ENCODE measurements at places on chromosomes 1 and 21.

- DNase-seq = no peak
Measured at GRCh38 chr1:226373376-226373775, 34.5 kb downstream of the PARP1 start.

- no peak for DNase-seq
Measured at GRCh38 chr21:32741336-32741735, 13.5 kb upstream of the SYNJ1 start.

DNA sequence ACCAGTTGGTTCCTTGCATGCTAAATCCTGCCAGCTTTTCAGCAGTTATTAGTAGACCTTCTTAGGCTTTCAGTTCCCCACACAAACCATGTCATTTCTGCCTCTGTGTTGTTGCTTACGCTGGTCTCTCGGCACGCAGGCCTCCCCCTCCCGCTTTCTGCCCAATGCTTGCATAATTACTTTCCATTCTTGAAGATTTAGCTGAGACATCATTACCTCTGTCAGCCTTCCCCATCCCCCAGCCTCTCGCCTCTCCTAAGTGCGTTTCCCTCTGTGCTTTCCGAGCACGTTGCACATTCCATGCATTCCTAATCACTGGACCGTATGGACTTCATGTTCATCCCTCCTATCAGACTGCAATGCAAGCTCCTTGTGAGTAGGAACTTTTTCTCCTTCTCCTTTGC, 26.8 kb downstream of the TSHB start:
- DNase-seq = no peak

DNA sequence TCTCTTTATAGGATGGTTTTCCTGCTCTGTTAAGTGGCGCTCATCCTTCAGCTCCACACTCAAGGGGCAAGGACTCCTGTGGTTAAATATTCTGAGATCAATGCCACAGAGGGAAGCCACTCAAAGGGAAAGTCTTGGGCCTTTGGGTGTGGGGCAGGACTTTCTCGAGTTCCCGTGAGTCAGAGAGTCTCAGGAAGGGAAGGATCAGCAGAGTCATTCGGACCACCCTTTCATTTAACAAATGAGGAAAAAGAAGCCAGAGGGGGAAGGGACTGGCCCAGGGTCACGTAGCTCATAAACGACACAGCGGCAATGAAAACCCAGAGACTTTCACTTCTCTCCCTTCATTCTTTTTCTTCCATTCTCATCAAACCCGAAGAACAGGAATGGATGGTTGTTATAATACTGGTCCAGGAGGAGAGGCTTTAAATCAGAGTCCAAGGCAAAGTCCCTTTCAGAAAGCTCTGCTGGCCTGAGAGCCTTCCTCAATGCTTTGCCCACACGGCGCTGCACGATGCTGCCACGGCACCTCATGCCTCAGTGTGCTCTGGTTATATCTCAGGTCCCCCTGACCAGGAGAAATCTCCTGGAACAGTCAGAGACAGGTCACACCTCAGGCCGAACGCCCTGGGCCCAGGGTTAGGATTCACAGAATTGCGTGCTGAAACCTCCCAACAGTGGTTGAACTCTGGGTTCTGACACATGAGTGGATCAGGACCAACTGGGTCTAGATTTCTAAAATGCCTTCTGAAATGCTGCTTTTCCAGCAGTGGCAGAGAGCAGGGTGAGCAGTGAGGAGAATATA, 65.3 kb downstream of the TENT5C start:
- DNase-seq = no peak

DNA sequence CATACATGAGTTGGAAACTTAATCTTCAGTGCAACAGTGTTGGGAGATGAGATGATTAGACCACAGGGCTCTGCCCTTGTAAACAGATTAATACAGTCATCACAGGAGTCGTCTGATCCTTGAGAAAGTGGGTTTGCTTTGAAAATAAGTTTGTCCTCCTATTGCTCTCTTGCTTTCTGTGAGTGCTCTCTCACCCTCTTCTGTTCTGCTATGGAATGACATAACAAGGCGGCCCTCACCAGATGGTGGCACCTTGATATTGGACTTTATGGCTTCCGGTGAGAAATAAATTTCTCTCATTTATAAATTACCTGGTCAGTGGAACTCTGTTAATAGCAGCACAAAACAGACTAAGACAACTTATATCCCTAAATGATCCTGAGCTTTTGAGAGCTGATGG, 353.6 kb downstream of the BRINP3 start:
- no peak for DNase-seq

- DNase-seq = no peak
Measured at GRCh38 chr1:30789388-30790255, 32.0 kb upstream of the LAPTM5 start.

GRCh38 chr21:44991538-44992483, 52.0 kb downstream of the SLX9 start:
- DNase-seq = no peak

DNA sequence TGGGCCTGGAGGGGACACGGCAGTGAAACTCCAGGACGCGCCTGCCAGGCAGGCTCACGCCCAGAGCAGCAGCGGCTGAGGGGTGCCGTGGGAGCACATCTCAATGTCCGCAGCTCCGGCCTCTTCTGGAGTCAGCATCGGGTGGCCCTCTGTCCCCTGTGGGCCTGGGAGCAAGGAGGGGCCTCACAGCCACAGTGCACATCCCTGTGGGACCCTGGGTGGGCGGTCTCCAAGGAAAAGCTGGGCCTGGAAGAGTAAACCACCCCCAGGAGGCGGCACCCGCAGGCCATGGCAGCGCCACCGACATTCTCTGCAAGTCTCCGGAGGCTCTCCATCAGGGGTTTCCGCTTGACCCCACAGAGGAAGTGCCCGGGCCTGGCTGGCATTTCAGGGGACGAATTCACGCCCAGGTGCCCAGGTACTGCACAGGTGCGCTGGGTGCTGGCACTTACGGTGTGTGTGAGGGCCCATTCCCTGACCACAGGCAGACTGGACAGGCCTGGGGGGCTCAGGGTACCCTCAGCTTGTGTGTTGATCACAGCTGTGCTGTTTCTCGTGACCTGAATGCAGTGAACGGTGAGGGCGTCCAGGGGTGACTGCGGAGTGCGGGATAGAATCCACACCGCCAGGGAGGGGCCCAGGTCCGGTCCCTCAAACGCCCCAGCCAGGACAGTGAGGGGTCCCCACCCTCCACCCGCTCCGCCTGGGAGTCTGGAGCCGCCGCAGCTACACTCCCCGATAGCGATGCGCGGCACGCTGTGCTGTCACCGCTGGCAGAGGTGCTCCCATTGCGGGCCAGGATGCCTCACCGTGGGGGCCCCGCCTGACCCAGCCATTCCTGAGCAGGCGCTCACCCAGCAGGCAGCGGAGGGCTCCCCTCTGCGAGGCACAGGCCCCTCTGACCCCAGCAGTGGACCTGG, 16.6 kb upstream of the RNF223 start:
- DNase-seq = no peak
